DMS 273 treated with DMSO at 0.1 percent for 48 hours (cell line): ENCODE measurements at places on chromosomes 1 and 21.

GRCh38 chr1:16258591-16259135 is 21.7 kb upstream of the CPLANE2 start:
- DNase-seq, result no peak

DNA sequence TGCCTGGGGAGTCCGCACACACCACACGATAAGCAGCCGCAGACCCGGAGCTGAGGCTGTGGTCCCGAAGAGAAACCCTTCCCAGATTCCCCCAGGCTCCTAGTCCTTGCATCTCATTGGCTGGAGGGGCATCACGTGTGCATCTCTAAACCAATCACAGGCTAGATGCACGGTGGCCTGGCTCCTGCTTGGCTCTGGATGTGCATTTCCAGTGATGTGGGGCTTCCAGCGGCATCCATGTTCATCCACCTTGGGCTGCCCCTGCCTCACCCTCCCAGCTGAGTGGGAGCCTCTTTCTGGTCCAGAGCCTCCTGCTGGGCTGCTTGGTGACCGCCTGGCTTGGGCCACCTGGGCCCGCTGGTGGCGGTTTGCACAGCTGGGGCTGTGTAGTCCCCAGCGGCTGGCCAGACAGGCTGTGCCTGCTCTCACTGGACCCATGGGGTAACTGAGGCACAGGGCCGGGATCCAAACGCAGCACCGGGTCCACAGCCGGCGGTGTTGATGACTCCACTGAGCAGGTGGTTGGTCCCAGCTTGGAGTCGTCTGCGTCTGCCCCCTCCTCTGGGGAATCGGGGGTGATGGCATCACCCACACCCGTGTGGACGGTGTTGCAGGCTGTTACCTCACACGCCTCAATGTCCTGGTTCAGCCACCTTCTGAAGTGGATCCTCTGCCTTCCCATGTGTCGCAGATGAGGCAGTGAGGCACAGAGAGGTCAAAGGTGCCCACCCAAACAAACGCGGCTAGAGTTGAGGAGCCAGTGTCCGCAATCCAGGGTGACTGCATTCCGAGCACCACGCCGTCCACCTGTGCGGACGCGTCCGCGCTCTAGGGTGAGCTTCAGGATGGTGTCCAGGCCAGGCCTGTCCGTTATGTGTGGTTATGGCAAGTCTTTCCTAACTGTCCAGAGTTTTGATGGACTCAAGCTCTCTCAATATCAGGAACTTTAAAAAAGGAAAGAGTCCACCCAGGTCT is 41.3 kb downstream of the COL6A1 start:
- no peak for DNase-seq

DNA sequence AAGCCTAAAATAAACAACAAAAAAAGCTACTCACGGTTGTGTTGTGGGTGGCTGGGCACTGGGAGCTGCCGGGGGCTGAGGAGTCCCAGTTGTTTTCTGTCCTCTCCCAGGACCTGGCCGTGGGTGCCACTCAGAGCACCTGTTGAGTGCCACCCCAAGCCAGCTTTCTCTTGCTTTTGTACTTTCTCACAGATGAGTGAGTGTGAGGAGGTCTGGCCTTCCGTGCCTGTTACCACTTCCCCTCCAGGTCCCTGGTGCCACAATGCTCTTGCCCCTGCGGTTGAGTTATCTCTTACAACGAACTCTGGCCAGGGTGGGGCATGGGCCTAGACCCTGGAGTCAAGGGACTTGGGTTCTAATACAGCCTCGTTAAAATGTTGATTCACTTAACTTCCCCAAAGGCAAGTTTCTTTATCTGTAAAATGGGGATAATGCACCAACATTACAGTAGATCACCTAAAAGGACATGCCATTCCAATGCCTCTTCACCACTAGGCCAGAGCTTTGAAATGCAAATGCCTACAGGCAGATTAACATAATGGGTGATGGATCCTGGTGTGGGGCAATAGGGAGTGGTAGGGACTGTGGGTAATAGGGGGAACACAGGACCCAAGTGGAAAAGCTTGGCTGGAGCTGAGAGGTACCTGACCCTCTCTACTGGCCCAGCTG is at the start of gene CNR2:
CNR2 (minus strand) TSS at position 151 of the 669 bp plus-strand sequence. CDS start 37,745 bp downstream, outside the sequence.
- DNase-seq, result no peak

DNA sequence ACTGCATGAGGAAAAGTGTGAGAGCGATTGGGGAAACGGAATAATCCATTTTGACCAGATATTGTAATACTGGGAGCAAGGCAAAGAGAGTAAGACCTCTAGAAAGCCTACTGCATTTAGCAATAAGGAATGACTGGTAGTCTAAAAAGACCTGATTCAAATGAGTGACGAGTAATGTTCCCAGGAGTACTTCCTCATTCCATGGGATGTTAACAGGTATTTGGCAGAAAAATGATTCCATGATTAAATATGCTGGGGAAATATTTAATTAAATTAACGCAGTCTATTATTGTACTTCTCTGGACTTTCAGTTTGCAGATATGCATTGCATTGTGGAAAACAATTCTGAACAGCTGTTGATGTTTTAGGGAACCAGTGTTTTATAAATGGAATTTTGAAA is 105.5 kb downstream of the RPE65 start:
- no peak for DNase-seq

DNA sequence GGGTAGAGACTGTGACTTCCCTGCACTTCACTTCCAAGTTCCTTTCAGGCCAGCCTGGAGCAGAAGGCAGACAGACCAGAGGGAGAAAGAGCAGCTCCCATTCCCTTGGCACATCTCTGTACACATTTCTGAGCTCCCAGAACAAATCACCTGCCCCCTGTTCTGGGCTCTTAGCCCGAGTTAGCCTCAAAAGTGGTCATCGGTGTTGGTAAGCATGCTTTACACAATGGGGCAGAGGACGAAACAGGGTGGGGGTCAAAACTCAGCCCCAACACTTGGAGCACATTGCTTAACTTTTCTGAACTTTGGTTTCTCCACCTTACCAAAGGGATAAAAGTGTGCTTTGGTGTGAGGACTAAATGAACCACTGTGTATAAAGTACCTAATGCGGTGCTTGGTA is 98.7 kb downstream of the DAB1 start:
- DNase-seq, result no peak

- no peak for DNase-seq
Observed at GRCh38 chr1:6732942-6733341, 31.3 kb upstream of the DNAJC11 start.

DNA sequence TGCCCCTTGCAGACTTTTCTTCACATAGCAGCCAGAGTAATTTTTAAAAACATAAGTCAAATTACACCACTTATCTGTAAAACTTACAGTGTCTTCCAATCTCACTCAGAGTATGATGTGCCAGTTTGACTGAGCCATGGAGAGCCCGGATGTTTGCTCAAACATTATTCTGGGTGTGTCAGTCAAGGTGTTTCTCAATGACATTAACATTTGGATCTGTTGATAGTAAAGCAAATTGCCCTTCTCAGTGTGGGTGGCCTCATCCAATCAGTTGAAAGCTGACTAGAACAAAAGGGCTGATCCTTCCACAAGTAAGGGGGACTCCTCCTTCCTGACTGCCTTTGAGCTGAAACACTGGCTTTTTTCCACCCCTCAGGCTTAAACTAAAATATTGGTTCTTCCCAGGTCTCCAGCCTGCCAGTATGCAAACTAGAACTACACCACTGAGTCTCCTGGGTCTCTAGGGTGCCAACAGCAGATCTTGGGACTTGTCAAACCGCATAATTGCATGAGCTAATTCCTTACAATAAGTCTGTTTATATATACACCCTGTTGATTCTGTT is 157.9 kb upstream of the CTTNBP2NL start:
- no peak for DNase-seq

- no peak for DNase-seq
Observed at GRCh38 chr1:70483342-70483741, 72.3 kb downstream of the CTH start.

GRCh38 chr1:5585256-5585655 is 407.0 kb downstream of the NPHP4 start:
- DNase-seq, result no peak

GRCh38 chr1:24999426-24999825 is 69.3 kb upstream of the RUNX3 start:
- DNase-seq, result no peak

- DNase-seq, result no peak
Observed at GRCh38 chr1:156641761-156642264, at the start of gene BCAN. BCAN (plus strand) TSS chr1:156642117; CDS start chr1:156646055, 3,938 bp downstream.
